Stimulated activated CD4-positive, alpha-beta T cell treated with anti-CD3 and anti-CD28 coated beads, Interleukin-12 subunit alpha, Interleukin-12 subunit beta, amount 100 ng/mL, for 24 hours (primary cell): ENCODE measurements at places on chromosomes 1 and 21.

DNA sequence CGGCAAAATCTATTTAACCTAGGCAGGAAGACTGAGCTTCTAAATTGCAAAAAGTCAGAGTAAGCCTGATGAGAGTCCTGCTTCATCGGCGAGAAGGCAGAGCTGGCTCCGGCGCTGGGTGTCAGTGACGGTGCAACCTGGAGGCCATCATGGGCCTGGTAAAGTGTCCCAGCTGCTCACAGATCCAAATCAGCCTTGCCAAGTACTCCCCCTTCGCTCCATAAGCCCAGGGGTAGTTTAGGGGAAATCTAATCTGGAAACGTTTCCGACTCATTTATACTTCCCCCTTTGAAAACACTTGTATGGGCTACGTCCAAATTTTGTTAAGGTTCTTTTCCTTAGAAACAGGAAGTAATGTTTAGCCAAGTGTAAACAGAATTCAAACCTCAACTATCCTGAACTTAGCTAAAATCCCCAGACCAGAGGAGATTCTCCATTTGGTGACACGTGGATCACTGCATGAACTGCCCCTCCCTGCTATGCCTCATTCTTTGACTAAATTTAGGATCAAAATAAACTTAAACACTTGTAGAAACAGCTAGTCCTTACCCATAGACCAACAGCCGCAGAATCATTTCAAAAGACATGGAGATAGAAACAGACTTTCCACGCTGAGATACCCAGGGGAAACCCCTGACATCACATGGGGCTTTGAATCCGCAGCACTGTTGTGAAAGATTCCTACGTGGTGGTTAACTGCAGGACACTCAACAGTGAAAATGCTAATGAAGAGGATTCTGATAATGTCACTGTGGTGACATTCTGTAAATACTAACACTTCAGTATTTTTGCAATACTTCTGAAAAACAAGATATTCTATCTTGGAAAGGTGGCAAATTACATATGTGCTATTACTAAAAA is 172.7 kb downstream of the TGFBR3 start:
- DNase-seq, result no peak

- DNase-seq, result no peak
Observed at GRCh38 chr21:16071092-16071491, 341.3 kb downstream of the USP25 start.

- no peak for DNase-seq
Observed at GRCh38 chr1:107840725-107841124, 124.3 kb downstream of the VAV3 start.

DNA sequence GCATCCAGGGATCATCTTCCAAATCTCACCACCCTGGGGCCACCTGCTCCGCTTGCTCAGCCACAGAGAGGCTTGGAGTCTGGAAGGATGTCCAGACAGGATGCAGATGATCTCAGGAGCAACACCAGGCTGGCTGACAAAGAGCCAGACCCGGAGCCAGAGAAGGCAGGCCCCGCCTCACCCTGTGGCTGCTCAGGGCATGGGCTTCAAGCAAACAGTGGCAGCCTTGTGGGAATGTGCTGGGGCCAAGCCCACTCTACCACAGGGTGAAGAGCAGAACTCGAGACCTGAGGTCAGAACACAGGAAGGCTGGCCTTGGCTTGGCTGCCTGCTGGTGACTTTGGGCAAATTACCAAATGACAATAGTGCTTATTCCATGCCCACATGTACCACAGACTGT is 45.5 kb downstream of the MRPL37 start:
- DNase-seq, result no peak

DNA sequence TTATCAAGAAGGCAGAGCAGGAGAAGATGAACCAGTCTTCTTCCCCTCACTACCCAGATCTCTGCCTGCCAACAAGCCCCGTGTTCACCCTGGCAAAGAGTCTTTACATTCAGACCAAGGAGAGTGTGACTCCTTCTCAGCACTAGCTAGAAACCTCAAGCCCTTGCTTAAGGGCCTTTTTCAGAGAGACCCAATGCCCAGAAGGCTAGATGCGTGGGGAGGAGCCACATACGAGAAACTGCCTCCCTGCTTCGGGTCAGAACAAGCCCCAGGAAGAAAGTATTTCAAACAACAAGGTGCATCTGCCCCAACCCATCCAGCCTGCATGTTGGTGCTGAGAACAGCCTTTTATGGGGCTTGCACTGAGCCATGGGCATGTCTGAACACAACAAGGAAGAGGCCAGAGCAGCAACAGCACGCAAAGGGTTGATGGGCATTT is 152.7 kb upstream of the CAMK1G start:
- no peak for DNase-seq

- DNase-seq, result no peak
Observed at GRCh38 chr1:38005195-38006007, at the start of gene FHL3. Gene FHL3, minus strand, starts transcription at chr1:38005514. Its CDS starts 6,102 bp downstream, at chr1:37999412.

DNA sequence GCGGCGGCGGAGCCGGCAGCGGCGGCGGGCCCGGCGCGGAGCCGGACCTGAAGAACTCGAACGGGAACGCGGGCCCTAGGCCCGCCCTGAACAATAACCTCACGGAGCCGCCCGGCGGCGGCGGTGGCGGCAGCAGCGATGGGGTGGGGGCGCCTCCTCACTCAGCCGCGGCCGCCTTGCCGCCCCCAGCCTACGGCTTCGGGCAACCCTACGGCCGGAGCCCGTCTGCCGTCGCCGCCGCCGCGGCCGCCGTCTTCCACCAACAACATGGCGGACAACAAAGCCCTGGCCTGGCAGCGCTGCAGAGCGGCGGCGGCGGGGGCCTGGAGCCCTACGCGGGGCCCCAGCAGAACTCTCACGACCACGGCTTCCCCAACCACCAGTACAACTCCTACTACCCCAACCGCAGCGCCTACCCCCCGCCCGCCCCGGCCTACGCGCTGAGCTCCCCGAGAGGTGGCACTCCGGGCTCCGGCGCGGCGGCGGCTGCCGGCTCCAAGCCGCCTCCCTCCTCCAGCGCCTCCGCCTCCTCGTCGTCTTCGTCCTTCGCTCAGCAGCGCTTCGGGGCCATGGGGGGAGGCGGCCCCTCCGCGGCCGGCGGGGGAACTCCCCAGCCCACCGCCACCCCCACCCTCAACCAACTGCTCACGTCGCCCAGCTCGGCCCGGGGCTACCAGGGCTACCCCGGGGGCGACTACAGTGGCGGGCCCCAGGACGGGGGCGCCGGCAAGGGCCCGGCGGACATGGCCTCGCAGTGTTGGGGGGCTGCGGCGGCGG is 1.0 kb downstream of the ARID1A start:
- DNase-seq, result peak; percentile 28

DNA sequence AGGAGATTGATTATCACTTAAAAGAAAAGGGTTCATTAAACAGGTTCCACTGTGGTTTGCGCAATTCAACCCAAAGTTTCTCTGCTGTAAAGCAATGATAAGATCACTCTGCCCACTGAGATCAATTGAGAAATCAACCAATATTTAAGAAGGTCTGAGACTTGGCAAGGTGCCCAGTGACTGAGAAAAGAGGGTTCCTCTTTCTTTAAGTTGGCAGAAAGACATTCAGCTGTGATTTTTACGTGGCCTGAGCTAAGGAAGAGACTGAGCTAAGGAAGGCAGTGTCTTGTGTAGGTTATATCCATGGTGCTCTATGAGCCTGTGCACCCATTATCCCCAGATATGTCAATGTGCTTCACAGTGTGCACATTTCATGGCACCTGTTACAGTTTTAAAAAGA is 344.1 kb downstream of the DISC1 start:
- DNase-seq, result no peak

DNA sequence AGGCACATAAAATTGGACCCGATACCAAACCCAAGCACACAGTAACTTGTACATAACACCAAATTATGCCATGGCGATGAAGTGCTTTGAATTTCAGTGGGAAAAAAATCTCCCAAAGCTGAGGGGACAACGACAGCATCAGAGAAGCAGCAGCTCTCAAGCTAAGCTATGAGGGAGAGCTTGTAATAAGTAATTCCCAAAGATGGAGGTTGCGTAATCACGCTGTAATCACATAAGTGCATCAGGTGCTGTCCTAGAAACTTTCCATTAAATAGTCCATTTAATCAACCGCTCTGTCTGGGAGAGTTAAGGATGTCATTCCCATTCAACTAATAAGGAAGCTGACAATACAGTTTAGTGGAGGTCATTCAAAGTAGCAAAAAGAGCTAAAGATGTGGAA is 37.6 kb upstream of the KRTAP19-8 start:
- DNase-seq, result no peak

- DNase-seq, result no peak
Observed at GRCh38 chr1:18805150-18805879, 54.1 kb downstream of the TAS1R2 start.

- DNase-seq, result no peak
Observed at GRCh38 chr1:110233861-110234260, 23.7 kb downstream of the KCNC4 start.

- DNase-seq, result no peak
Observed at GRCh38 chr1:76021846-76022245, 52.7 kb upstream of the ST6GALNAC3 start.

DNA sequence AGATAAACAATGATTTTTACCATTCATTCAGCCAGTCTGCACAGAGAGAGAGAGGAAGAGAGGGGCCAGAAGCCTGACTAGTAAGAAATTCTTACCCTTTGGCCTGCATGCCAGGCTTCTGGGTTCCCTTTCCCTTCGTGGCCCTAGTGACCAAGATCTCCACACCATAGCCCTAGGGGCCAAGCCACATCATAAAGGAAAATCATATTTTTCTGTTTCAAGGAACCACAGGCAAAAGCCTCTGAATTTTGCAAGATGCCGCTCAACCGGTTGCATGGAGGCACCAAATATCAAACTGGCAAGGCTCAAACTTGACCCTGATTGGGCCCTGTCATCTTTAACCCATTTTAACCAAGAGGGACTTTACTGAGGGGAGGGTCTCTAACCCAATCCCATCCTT is 103.1 kb upstream of the SOX13 start:
- no peak for DNase-seq

GRCh38 chr1:92430030-92430429 is 56.7 kb downstream of the GFI1 start:
- DNase-seq, result no peak

- no peak for DNase-seq
Observed at GRCh38 chr1:234554698-234555311, 55.2 kb downstream of the IRF2BP2 start.

- no peak for DNase-seq
Observed at GRCh38 chr1:53860967-53861411, 22.9 kb upstream of the NDC1 start.

DNA sequence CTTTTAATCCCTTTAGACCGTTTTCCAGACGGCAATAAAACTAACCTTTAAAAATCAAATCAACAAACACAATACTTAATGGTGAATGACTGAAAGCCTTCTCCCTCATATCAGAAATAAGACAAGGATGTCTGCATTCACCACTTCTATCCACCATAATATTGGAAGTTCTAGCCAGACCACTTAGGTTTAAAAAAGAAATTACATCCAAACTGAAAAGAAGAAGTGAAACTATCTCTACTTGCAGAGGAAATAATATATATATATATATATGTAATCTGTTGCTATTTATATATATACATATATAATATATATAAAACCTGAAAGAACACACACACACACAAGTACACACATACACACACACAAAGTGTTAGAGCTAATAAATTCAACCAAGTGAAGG is 100.4 kb downstream of the BRINP3 start:
- no peak for DNase-seq

DNA sequence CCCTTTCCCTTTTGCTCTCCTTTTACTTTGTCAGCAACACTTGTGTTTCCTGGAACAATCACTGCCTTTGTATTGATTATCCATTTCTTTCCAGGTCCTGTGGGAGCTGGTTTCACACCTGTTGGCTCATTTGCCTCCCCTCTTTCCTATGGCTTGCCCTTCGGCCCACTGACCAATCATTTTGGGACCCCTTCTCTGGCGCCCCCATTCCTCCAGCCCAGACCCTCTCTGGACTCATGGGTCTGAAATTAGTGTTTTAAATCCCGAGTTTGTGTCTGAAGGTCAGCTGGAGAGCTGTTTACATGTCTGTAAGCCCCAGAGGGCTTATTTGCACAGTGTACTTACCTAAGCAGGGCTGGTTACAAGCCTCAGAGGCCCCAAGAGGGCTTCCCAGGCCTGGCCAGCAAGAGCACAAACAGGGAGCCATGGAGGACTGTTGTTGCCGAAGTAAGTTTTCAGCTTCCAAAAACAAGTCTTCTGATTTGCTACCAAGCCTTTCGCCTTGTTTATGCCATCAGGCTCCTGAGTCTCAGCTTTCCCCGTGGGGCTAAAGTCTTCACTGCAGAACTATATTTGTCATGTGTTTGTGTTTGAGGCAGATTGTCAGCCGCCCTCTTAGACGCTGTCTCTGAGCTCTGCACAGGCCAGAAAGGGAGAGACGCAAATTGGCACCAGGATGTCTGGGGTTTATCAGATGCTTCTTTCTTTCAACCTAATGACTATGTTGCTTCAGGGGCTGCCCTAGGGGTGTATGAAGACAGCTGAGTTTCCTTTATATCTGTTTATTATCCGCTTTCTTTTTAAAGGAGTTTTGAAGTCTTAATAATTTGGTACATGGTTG is 93.0 kb downstream of the ATP1A1 start:
- DNase-seq, result no peak

GRCh38 chr1:114336360-114336759 is 174.6 kb downstream of the TRIM33 start:
- DNase-seq, result no peak

GRCh38 chr1:46096269-46097148 is 35.9 kb downstream of the PIK3R3 start:
- DNase-seq, result no peak

GRCh38 chr1:2212274-2212531 is 15.9 kb upstream of the SKI start:
- DNase-seq, result no peak

- no peak for DNase-seq
Observed at GRCh38 chr1:193210996-193211395, 24.6 kb upstream of the B3GALT2 start.

DNA sequence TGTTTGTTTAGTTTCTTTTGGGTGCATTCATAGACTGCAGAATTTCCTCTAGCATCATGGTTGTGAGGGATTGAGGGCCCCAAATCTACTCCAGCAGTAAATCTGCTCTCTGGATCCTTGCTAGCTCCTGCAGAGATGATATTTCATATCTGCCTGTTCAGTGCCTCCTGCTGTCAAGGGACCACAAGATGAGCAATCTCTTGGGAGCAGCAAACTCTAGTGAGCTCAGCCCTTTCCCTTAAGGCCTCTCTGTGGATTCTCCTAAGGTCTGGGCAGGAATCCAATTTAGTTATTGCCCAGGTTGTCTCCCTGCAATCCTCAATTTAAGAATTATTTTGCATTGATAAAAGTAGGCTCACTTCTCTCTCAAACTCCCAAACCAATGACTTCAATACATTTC is 76.9 kb downstream of the RGS18 start:
- no peak for DNase-seq

- no peak for DNase-seq
Observed at GRCh38 chr1:30929944-30930525, 21.5 kb upstream of the SDC3 start.

GRCh38 chr1:234608025-234608910 is 1.7 kb downstream of the IRF2BP2 start:
- peak; percentile 61 for DNase-seq

DNA sequence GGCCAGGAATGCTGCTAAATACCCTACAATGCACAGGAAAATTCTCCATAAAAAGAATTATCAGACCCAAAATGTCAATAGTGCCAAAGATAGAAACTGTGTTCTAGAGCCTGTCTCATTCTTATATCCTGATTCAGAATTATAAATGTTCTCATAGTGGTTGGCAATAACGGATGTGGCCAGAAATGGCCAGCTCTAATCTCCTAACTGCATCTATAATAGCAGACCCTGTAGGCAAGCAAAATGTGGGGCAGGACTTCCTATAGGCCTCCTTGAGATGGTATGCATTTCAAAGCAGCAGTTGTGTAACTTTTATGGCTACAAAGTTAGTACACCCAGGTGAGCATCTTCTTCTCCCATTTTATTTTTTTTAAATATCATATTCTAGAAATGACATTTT is 95.9 kb upstream of the SGIP1 start:
- DNase-seq, result no peak
